ENCODE measurements at places on chromosomes 6 and 20.

DNA sequence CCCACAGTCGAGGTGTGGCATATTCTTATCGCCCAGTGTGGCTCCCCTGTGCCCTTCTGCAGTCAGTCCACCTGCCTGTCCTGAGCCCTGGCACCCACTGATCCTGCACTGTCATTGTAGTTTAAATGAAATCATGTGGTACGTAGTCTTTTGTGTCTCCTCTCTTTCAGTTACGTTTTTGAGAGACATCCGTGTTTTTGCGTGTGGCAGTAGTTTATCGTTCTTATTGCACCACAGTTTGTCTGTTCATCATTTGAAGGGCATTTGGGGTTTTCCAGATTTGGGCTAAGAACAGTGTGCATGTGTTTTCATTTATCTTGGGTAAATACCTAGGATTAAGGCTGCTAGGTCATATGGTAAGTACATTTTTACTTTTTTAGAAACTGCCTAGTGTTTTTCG lies 49.3 kb downstream of the SPATA2 start:
- DNase-seq: no peak

GRCh38 chr20:5001174-5002076 lies at the start of gene SLC23A2:
SLC23A2 (minus strand) TSS chr20:5001510; CDS start chr20:4932562, 68,948 bp downstream.
- peak; percentile 12 for DNase-seq

- DNase-seq: no peak
Measured at GRCh38 chr6:72943699-72944098, 281.6 kb downstream of the KHDC1L start.

DNA sequence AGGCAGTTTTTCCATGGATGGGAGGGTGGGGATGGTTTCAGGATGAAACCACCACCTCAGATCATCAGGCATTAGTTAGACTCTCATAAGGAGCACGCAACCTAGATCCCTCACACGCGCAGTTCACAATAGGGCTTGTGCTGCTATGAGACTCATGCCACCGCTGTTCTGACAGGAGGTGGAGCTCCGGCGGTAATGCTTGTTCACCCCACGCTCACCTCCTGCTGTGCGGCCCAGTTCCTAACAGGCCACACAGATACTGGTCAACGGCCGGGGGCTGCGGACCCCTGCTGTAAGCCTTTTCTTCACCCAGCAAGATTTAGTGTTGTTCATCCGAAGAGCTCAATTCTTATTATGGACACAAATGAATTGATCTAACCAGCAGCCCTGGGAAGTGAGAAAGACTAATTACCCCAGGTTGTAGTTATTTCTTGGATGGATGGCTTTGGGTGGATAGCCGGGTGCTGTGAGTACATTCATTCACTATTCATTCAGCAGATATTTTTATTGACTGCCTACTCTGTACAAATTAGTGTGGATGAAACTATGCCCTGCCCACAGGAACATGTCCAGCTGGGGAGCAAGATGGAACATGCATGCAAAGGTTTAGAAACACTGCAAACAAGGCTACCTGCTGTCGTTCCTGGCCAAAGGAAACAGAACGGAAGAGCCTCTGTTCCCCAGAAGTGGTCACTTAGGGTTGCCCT lies 57.2 kb downstream of the RIOK1 start:
- no peak for DNase-seq

DNA sequence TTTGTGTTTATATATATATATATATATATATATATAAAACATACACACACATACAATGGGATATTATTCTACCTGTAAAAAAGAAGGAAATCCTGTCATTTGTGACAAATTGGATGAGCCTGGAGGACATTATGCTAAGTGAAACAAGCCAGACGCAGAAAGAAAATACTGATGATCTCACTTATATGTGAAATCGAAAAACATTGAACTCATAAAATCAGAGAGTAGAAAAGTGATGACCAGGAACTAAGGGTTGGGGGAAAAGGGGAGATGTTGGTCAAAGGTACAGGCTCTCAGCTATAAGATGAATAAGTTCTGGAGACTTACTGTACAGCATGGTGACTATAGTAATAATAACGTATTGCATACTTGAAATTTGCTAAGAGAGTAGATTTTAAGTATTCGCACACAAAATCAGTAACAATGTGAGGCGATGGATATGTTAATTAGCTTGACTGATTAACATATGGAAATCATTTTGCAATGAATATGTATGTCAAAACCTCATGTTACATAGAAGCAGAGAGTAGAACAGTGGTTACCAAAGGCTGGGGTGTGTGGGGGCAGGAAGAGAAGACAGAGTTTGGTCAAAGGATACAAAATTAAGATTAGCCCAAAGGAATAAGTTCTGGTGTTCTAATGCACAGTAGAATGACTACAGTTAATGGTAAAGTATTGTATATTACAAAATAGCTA lies 92.3 kb upstream of the PHACTR1 start:
- no peak for DNase-seq

DNA sequence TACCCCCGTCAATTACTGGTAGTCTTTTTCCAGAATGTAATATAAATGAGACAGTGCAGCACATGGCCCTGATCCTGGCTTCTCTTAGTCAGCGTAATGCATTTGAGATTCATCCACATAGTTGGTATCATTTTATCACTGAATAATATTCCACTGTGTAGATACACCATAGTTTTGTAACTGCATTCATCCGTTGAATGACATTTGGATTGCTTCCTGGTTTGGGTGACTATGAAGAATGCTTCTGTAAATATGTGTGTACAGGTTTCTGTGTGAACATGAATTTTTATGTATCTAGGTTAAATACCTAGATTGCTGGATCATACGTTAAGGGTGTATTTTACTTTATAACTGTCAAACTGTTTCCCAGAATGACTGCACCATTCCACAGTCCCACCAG lies 62.6 kb upstream of the STMND1 start:
- no peak for DNase-seq

DNA sequence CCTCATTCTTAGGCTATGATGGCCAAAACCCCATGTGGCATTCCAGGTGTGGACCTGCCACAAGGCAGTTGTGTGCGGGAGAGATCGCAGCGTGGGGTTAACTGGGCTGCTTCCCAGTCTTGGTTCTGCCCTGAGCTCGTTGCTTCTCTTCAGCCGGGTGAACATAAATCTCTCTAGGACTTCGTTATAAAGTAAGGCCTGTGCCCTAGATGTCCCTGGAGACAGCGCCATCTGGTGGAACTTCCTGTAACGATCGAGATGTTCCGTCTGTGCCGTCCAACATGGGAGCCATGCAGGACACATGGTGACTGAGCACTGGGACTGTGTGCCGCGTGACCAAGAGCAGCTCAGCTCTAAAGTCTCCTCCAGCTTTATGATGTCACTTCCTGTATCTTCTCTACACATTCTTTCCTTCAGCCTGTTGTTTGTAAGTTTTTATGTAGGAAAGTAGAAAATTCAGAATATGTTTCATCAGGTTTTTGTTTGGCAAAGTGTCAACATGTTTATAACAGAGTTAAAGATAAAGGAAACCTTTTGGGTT lies 26.8 kb upstream of the RPP40 start:
- peak; percentile 89 for DNase-seq

DNA sequence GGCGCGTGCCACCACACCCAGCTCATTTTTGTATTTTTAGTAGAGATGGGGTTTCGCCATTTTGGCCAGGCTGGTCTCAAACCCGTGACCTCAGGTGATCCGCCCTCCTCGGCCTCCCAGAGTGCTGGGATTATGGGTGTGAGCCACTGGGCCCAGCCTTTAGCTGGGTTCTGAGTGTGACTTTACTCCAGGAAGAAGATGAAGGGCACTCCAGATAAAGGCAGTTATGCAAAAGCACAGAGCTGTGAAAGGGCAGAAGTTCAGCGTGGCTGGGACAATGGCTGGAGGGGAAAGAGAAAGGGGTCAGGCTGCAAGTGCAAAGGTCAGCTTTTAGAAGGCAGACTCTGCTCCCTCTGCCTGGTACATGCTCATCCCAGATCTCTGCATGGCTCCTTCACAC lies 39.7 kb downstream of the MAP3K5 start:
- no peak for DNase-seq

GRCh38 chr20:58010666-58011065 lies 217.8 kb downstream of the ANKRD60 start:
- DNase-seq: no peak

DNA sequence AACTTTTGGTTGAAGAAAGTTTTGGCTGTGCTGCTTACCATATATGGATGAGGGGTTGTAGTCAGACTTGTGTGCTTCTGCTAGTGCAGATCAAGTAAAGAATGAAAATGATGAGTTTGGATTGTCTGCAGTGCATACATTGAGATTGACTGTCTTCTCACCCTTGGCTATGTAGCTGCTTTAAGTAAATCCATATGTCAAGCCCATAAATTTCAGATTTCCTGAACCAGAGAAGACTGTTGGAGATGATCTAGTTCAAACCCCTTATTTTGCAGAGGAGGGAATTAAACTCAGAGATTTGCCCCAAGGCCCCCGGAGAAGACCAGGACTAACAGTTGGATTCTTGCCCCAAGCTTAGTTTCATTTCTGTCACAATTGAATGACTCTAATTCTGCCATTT lies 67.2 kb downstream of the PKIB start:
- DNase-seq: no peak

- no peak for DNase-seq
Measured at GRCh38 chr20:13382786-13383185, 161.7 kb downstream of the ISM1 start.

DNA sequence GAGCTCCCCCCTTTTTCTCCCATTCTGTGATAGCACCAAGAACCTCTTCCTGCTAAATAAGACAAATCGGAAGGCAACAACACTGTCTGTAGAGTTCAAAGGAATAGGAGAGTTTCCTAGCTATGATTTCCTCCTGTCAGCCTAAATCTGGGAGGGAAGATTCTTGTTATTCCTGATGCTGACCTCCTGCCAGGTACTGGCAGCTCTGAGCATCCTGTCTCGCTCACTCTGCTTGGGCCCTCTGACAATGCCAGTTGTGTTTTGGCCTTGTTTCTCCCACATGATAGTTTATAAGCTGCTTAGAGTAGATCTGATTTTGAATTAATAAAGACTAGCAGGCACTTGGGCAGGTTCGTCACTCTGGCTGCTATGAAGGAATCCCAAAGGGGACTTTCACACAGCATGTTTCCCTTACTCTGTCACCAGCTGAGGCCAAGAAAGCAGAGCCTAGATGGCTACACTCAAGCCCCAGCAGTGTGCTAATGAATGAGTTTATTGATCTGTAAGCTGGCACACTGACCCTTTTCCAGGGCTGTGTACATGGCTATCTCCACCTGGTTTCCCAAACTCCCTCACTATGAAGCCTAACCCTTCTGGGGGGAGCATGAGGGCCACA lies 52.3 kb downstream of the UQCC1 start:
- no peak for DNase-seq

GRCh38 chr6:106870824-106871717 lies 103.5 kb downstream of the CD24 start:
- DNase-seq: no peak

GRCh38 chr6:104541411-104541810 lies 318.3 kb downstream of the HACE1 start:
- DNase-seq: no peak

- DNase-seq: no peak
Measured at GRCh38 chr6:91042656-91043055, 455.8 kb upstream of the MAP3K7 start.

GRCh38 chr20:61508301-61509096 lies 256.4 kb downstream of the CDH4 start:
- DNase-seq: no peak

DNA sequence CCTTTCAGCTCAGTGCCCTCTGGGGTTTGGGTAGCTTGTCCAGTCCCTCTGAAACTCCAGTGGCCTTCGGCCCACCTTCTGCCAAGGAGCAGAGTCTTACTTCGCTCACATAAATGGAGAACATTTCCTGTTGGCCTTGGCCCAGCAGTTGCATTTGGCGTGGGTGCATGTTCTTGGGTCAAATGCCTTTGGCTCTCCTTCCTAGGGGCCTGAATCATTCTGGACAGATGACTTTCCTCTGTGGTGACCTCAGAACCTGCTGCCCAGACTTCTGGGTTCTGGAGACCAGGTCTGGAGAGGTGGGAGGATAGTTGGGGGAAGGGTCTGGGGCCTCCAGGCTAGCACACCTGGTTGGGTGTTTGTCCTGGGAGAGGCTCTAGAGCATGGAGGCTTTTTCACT lies 29.3 kb downstream of the BCAS4 start:
- no peak for DNase-seq

- no peak for DNase-seq
Measured at GRCh38 chr20:36040571-36040970, 72.2 kb downstream of the CNBD2 start.

DNA sequence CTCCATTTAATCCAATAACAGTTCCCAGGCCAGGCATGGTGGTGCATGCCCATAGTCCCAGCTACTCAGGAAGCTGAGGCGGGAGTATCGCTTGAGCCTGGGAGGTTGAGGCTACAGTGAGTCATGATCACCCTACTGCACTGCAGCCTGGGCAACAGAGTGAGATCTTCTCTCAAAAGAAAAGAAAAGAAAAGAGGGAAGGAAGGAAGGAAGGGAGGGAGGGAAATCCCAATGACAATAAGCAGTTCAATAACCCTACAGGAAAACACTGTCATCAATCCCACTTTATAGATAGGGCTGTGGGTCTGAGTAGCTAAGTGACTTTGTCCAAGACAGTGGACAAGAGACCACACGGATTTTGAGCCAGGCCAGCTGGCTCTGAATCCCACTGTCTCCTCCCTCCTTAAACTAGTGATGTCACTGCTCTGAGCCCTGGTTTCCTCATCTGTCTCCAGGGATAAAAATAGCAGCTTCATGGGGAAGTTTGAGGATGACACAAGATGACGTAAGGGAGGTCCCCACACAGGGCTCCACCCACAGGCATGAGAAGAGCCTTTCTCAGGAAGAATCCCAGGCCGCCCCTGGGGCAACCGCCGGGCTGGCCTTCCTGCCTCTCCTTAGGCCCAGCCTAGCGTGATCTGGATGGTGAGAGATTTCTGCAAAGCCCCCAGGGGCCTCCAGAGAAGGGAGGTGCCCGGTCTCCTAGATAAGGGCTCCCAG lies 7.2 kb upstream of the TRIB3 start:
- no peak for DNase-seq

GRCh38 chr6:63683071-63683603 lies 47.5 kb downstream of the PHF3 start:
- DNase-seq: no peak

DNA sequence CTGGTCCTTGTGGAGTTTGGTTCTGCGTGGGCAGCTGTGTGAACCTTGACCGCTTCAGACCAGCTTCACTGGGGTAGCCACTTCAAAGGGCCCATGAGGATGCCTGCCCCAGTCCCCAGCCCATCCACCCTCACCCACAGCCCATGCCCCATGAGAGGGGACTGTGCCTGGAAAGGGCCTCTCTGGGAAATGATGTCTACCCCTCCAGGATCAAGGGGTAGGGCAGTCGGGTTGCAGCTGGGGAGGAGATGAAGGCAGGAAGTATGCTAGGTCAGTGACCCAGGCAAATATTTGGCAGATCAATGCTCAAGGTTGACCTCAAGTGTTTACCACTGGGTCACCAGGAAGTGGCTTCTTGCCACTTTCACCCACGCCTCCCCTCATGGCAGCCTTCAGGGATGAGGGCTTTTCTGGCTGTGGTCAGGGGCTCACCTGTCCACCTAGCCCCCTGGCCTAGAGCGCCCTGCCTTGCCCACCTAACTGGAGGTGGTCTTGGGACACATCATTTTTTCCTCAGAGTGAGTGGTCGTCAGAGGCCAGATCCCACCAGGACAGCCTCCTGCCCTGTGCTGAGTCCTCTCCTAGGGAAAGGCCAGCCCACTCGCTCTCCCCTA lies 109.5 kb downstream of the SNX5 start:
- peak; percentile 18 for DNase-seq

GRCh38 chr6:30169658-30170614 lies 6.6 kb downstream of the TRIM15 start:
- DNase-seq: no peak

Data from NCI-H2029 (cell line).